ENCODE measurements at places on chromosomes 3 and 15. TPM values are rescaled to one million over a fixed set of nuclear protein-coding genes. Genes with fewer than 3 reads are reported as not detected.
A peak's percentile ranks its signal among the peaks of the same experiment; 100 is the strongest.

Gene CHAC1
- total RNA-seq, result 2.7 TPM

Gene TMCO5A
- not detected for total RNA-seq

Gene GALNT15
- 746 TPM for total RNA-seq

GRCh38 chr3:550471-550870 lies 353.9 kb downstream of the CHL1 start:
- no peaks in the 10 kb centered on the region for H3K4me1 ChIP-seq
- no peaks in the 10 kb centered on the region for H3K27me3 ChIP-seq
- H3K27ac ChIP-seq, result no peak overlapping the region
- H3K4me3 ChIP-seq, result no peak overlapping the region
- no peaks in the 10 kb centered on the region for H3K36me3 ChIP-seq
- DNase-seq, result no peak

DNA sequence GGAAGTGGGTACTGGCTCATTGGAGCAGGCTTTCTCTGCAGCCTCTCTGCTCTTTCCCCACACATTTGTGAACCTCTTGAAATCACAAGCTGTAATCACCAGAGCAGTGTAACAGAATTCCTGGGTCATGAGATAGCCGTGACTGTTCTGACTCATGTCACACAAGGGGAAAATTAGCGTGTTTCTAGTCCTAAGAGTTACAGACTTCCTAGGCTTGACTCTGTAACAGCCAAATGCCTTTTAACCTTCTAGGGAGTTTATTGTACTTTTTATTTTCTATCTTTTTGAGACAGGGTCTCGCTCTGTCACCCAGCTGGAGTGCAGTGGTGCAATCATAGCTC lies 54.7 kb upstream of the TRAK1 start:
- H3K36me3 ChIP-seq, result no peaks in the 10 kb centered on the region
- H3K4me1 ChIP-seq, result peaks cover 43% of the 10 kb centered on the region
- H3K27me3 ChIP-seq, result no peaks in the 10 kb centered on the region

DNA sequence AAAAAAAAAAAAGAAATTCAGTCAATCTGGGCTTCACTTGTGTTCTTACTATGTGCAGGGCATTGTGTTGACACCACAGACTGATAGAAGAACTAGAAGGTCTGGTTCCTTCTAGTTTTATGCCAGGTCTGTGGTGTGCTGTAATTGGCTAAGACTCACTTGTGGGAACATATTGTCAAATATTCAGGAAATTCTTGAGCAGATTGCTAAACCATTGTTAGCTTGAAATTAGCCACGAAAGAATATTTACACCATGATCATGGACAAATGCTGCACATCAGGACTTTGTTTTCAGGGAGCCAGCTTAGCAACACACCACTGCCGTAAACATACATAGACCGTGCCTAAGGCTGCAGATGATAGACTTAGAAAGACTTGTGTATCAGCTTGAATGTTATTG lies 74.6 kb downstream of the GTPBP8 start:
- no peaks in the 10 kb centered on the region for H3K36me3 ChIP-seq
- H3K27me3 ChIP-seq, result no peaks in the 10 kb centered on the region
- no peak overlapping the region for H3K27ac ChIP-seq
- DNase-seq, result no peak

DNA sequence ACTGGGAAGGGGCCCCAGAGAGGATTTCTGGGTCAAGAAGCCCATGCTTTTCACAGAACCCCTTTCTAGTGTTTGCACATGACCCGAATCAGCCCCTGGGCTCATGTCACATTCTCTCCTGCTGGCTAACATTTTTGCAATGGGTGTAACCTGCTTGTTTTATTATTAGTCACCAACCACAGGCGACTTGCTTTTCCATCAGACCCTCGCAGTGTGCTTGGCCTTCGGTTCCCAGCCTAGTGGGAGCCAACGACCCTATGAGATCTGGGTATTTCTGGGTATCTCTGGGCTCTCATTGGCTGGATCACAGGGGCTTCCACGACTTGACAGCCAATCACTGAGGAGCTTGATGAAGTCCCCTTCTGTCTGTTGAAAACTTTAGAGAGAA lies 11.0 kb upstream of the FBLN2 start:
- peaks cover 70% of the 10 kb centered on the region for H3K4me1 ChIP-seq
- DNase-seq, result no peak
- H3K36me3 ChIP-seq, result no peaks in the 10 kb centered on the region
- peak overlapping the region; percentile 73 for H3K27ac ChIP-seq

DNA sequence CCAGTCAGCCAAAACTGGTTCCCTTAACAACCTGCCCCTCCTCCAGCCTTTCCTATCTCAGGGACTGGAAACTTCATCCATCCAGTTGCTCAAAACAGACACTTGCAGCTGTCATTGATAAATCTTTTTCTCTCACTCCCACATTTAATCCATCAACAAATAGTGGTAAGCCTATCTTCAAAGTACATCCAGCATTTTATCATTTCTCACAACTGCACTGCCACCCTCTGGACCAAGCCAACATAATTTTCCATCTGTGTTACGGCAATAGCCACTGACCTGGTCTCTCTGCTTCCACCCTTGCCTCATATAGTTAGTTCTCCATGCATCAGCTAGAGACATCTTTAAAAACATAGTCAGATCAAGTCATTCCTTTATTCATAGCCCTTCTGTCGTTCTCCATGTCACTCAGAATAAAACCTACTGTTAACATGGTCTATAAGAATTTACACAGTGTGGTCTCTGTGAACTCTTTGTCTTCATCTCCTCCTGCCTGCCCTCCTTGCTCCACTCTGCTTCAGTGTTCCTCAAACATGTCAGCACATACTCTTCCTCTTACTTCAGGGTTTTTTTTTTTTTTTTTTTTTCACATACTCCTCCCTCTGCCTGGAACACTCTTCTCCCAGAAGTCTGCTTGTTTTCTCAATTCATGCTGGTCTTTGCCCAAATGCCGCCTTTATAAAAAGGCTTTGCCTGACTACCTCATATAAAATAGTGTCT lies 102.5 kb upstream of the COL6A5 start:
- H3K4me3 ChIP-seq, result no peak overlapping the region
- no peak for DNase-seq
- H3K27me3 ChIP-seq, result no peaks in the 10 kb centered on the region
- no peak overlapping the region for H3K27ac ChIP-seq

Measured in tibial nerve (tissue), 4 donors.